ENCODE measurements at places on chromosomes 1 and 21.

GRCh38 chr1:203045821-203046594 lies 19.7 kb downstream of the PPFIA4 start:
- DNase-seq = no peak

GRCh38 chr1:16122916-16123315 lies 33.0 kb downstream of the EPHA2 start:
- DNase-seq = no peak

DNA sequence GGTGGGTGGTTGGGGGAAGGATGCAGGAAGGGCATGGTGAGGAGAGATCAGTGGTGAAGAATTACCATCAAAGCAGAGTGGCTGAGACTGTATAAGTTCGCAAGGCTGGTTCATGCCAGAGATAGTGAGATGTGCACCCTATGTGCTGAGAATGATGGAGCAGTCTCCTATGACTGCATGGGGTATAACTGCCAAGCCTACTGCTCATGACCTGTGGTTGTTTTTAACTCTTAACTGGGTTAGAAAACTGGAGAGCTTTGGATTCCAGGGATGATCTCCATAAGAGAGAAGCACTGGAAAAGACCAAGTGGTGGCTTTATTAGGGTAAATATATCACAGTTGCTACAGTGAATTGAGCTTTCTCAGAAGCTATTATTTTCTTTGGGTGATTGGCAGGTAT lies 16.2 kb downstream of the WNT2B start:
- DNase-seq = no peak

DNA sequence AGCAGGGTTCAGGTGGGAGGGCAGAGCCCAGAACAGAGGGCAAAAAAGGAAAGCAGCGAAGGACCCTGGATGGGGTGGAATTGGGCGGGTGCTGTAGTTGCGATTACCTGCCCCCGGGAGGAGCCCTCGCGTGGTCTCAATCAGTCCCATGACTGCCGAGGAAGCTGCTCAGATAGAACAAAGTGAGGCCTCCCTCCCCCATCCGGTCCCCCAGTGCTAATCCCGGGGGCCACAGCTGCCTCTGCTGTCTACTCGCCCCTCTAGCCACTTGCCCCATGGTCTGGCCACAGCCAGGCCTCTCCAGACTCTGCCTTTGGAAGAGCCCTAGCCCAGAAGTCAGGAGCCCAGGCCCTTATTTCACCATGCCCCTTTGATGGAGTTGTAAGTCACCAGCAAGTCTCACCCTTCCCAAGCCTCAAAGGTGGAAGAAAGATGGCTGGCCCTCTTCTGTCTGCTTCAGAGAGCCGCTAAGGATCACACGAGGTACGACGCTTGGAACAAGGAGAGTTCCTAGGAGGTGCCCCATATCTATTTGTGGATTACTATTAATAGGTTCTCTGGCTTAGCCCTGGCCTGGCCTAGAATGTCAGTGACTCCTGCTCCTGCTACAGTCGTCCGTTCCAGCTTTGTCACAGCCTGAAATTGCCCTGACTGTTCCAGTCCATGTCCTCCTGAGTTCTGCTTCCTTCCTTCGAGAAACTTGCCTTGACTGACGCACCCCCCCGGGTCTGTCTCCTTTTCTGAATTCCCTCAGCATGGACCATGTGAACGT lies 16.4 kb downstream of the ECHDC2 start:
- no peak for DNase-seq

DNA sequence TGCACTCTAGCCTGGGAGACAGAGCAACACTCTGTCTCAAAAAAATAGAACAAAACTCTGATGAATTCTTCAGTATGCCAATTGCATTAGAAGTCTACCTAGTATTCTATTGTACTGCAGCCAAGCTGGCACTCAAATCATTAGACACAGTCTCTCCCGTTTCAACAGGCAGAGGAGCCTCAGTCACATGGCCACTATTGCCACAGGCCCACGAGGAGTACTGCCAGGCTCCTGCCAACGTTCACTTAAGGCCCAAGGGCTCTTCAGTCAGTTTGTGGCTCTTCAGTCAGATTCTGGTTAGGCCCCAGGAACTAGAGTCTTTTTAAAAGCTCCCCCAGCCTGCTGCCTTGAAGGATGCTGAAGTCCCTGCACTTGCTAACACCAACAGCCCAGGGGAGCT lies 73.4 kb downstream of the SH3BGR start:
- DNase-seq = no peak

GRCh38 chr1:241527146-241527545 lies 5.0 kb upstream of the KMO start:
- no peak for DNase-seq

GRCh38 chr1:41005876-41006275 lies 15.6 kb downstream of the SLFNL1 start:
- DNase-seq = no peak

GRCh38 chr1:70090875-70091274 lies 114.5 kb downstream of the LRRC40 start:
- DNase-seq = no peak

- DNase-seq = no peak
These were observed 356.8 kb downstream of the LMO4 start for GRCh38 chr1:87685311-87686135.

DNA sequence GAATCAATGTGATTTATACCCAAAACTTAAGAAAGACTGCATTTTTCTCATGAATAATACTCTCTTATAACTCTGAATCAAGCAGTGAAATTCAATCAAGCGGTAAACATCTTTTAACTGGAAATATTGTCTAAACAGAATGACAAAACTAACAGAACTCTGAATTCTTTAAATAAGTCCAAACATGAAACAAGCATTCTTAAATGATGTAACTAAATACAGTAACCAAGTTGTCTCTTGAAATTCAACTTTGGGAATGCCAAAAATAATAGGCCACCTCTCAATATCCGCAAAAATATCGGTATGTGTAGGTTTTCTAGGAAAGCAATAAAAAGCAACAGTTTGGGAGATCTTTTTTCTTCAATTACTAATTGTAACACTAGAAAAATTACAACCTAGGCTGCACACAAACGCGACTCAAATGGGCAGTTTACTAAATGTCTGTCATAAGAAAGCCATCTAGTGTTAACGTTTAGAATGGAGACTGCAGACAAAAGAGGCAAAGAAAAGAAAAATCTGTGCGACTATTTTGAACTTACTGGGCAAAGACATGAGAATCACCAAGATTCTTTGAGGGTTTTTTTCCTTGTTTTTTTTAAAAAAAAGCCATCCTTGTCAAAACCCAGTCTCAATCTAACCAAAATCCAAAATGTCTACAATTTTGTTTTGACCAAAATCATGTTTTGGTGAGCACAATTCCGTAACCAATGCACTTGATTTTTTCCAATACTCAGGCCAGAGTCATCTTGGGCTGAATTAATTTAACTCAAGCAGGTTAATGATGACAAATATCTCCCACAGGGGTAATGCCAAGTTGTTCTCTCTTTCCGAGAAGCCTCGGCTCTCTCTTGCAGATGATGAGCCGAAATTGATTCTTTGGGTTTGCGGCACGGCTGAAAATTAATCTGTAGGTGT lies 1.3 kb downstream of the SIPA1L2 start:
- no peak for DNase-seq

- no peak for DNase-seq
These were observed 32.9 kb downstream of the GPA33 start for GRCh38 chr1:167057241-167057688.

DNA sequence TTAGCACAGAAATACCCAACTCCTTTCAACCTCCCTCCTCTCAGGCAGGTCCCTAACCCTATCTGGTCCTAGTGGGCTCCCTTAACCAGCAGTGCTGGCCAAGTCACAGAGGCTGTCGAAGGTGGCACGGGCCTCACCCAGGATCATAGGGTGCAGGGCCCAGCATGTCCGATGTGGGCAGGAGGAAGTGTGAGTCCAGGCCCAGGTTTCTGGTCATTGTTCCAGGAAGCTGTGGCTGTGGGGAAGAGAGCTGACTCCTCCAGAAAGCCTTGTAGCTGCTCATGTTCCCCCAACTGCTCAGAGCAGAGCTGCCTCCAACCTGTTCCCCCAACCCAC lies 2.4 kb downstream of the CCDC17 start:
- DNase-seq = no peak

DNA sequence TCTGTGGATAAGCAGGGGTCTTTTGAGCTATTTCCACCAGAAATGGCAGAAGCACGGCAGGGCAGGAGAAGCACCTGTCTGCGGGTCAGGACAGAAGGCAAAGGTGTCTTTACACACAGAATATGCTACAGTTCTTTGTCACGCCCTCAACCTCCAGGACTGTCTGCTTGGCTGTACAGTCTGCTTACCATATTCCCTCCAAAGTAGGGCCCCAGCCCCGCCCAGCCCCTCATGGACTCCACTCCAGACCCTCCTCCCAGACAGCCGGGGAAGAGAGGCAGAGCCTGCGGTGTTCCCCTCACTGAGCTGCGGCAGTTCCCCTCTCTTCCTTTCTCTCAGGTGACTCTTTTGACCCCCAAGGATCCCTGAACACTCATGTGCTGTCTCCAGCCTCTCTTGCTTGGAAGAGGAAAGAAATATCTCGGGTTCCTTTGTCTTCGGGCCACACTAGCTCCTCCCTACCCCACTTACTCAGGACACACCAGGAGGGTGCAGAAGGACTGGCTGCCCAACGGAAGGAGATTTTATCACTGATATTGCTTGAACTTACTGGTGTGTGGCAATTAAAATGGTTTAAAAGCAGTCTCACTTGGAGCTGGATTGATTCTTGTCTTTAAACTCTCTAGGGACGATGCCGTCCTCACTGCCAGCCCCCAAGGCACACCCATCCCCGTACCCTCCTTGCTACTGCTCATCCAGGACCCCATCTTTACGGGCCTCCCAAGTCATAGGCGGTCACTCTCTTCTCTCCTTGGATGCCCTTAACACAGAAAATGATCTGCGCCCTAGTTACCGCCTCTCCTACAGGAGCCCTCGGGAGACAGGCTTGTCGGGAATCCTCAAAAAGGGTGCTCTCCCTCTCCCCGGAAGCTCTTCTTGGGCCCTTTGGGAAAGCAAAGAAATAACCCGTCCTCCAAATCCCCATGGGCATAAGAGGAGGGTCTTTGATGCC lies 169.7 kb downstream of the TOMM20 start:
- no peak for DNase-seq

DNA sequence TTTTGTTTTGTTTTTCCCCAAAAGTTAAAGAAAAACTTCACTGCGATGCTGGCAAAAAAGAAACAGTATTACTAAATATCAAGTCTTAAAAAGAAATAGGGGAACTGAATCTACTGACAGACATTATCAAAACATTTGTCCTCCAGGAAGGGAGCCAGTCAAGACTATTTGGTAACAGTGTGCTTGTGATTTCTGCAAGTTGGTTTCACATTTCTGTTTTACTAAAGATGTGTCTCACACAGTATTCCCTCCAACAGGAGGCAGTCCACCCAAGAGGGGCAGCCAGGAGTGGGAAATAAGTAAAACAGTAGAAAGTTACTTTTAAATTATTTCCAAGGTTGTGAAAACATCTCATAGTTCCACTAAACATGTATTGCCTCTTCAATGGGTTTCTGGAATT lies 74.4 kb upstream of the SDC3 start:
- DNase-seq = no peak

GRCh38 chr1:7591565-7591964 lies 179.5 kb upstream of the VAMP3 start:
- no peak for DNase-seq

DNA sequence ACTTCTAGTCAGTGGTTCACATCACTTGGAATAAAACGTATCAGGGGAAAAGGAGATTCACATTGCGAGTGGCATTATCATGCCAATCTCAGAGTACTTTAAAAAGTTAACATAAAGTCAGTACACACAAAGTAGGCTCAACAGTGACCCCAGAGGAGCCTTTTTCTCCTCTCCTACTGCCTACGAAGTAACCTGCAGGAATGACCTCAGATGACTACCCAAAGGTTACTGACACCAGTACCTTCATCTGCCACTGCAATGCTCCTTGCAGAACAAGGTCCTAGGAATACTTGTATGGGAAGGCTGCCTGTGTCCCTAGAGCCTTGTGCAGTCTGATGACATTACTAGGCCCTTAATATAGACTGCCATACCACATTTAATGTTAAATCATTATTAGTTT lies 389.8 kb upstream of the LYPLAL1 start:
- no peak for DNase-seq

DNA sequence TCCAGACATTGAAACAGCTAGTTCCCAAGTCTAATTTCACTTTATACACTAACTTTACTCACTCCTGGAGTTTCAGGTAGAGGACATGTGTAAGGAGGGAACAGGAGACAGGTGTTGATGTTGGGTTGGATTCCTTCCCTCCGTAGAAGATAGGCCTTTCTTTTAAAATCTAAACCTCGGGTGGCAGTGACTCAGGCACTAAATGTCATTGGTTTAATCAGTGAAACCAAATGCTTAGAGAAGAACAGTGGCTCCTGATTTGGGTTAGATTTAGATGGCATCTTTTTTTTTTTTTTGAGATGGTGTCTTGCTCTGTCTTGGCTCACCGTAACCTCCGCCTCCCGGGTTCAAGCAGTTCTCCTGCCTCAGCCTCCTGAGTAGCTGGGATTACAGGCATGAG lies 7.2 kb downstream of the CAP1 start:
- DNase-seq = no peak

DNA sequence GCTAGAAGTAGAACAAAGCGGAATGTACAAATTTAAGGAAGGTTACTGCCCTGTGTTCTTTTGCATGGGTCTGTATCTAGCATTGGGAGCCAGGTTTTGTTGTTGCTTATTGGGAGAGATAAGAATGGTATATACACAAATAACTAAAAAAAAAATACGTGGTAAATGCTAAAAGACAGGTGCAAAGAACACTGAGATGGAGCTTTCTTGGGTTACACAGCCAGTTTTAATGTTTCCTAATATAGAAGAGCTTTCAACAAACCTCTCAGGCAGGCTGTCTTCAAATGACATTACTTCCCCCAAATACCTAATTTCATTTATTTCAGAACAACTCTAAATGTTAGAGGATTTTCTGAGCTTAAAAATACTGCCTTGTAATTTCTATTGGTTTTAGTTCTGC lies 1.4 kb upstream of the MDM4 start:
- no peak for DNase-seq

DNA sequence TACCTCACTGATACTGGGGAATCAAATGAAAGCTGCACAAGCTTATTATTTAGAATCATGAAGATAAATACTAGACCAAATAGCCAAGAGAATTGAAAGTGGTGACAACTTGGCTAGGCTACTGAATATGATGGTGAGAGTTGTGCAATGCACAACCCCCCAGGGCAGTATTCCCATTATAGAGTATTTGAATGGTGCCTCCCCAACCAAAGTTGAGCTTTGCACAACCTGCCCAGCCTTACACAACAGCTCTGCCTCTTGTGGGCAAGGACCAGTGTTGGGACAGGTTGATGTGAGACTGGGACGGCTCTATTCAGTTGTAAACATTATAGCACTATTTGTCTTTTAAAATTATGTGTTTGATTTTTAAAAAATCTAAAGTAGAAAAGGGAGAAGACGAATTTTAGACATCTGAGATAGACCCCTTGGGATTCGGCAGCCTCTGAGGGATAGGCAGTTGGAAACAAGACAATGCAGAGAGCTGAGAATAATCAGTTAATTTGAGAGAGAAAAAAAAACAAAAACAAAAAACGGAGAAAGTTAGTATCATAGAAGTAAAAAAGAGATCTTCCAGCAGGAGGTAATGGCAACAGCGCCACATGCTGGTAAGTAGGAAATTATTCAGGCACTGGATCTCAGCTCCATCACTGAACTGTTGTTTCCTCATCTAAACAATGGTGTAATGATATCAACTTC lies 91.0 kb upstream of the KCNA3 start:
- DNase-seq = no peak

- no peak for DNase-seq
These were observed 20.3 kb upstream of the RGS4 start for GRCh38 chr1:163048869-163049268.

- DNase-seq = no peak
These were observed 13.7 kb downstream of the RALGPS2 start for GRCh38 chr1:178738780-178739179.

GRCh38 chr1:164673584-164674214 lies 114.7 kb downstream of the PBX1 start:
- no peak for DNase-seq

Data from esophagus squamous epithelium (tissue), 5 donors.